Activated CD8-positive, alpha-beta T cell treated with anti-CD3 and anti-CD28 coated beads for 36 hours (primary cell): ENCODE measurements at places on chromosomes 11 and 22. TPM values are rescaled to one million over a fixed set of nuclear protein-coding genes. Genes with fewer than 3 reads are reported as not detected.

The KCNE3 gene
- not detected for total RNA-seq

The HTR3B gene
- total RNA-seq = not detected

GRCh38 chr11:26837154-26837553 is 115.3 kb upstream of the SLC5A12 start:
- H3K27me3 ChIP-seq = no peaks in the 10 kb centered on the region
- H3K4me3 ChIP-seq = no peak overlapping the region
- H3K36me3 ChIP-seq = no peaks in the 10 kb centered on the region
- DNase-seq = no peak

The RBFOX2 gene
- total RNA-seq = 3.1 TPM

DNA sequence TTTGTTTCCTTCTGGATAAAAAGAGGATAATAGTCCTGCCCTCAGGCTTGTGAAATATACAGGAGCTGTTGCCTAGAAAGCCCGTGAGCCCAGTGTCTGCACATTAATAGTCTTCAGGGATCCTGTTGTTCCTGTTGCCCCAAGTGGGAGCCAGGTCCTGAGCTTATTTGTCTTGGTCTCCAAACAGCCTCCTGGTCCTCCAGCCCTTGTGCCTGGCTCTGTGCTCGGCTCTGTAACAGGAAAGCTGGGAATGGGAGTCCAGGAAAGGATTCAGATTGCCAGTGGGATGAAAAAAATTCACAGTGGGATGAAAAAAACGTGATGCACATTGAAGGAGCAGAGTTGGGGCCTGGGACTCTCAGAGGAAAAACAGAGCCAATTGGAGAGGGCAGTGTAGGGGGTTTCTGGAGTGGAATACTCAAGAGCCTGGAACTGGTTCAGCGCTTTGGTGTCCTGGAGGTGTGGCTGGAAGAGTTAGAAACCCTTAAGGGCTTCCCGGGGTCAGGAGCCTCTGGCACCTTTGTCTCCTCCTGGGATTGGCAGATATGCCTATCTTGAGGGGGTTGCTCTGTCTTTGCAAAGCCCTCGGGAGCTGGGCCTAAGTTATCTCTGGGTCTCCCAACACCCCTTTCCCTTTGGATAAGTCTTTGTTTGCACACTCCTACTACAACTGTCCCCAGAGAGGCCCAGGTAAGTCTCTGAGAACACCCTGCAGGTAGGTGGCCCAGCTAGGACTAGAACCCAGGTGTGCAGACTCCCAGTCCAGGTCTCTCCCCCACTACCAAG is 2.3 kb upstream of the INPPL1 start:
- peaks cover 2% of the 10 kb centered on the region for H3K27me3 ChIP-seq
- H3K27ac ChIP-seq = peak overlapping the region; percentile 82
- H3K36me3 ChIP-seq = no peaks in the 10 kb centered on the region
- peak overlapping the region; percentile 78 for H3K4me3 ChIP-seq

- no peak overlapping the region for H3K27ac ChIP-seq
- H3K27me3 ChIP-seq = no peaks in the 10 kb centered on the region
- DNase-seq = no peak
- no peak overlapping the region for H3K4me3 ChIP-seq
- H3K36me3 ChIP-seq = no peaks in the 10 kb centered on the region
These were observed 113.5 kb downstream of the GUCY1A2 start for GRCh38 chr11:106904826-106905225.

The CLMP gene
- total RNA-seq = not detected

The MUC2 gene
- not detected for total RNA-seq

GRCh38 chr22:28231441-28231840 is 312.4 kb upstream of the PITPNB start:
- no peak overlapping the region for H3K27ac ChIP-seq
- H3K27me3 ChIP-seq = peaks cover 2% of the 10 kb centered on the region
- H3K4me3 ChIP-seq = no peak overlapping the region
- no peaks in the 10 kb centered on the region for H3K36me3 ChIP-seq

The PLCB3 gene
- total RNA-seq = 9.6 TPM

- H3K4me3 ChIP-seq = no peak overlapping the region
- no peak for DNase-seq
- no peaks in the 10 kb centered on the region for H3K4me1 ChIP-seq
- no peaks in the 10 kb centered on the region for H3K36me3 ChIP-seq
- no peaks in the 10 kb centered on the region for H3K27me3 ChIP-seq
- H3K27ac ChIP-seq = no peak overlapping the region
These were observed 6.7 kb upstream of the OR5I1 start for GRCh38 chr11:55942785-55943392.
